ENCODE measurements at places on chromosomes 2 and 18.
A peak's percentile ranks its signal among the peaks of the same experiment; 100 is the strongest.

- DNase-seq: no peak
These were observed 132.4 kb upstream of the GPC1 start for GRCh38 chr2:240302933-240303595.

DNA sequence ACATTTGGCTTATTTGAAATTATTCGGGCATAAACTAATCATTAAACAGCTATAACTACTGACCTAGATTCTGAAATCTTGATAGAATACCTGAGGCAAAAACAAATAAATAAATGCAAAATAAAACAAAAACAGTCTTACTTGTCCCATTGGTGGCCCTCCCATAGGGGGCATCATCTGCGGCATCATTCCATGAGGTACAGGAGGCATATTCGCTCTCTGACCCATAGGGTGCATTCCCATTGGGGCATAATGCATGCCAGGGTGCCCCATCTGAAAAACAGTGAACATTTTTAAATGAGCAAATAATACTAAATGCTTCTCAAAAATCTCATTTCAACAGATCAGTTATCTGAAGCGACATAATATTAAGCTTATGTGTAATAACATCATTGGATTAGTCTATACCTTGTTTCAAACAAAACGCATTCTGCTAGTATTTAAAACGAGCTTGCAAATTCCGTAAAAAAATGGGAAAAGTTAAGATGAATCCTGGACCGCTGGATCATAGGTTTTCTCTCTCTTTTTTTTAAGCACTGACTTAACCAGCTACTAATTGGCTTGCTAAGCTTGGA, 1.3 kb downstream of the PRPF40A start:
- no peak for DNase-seq

DNA sequence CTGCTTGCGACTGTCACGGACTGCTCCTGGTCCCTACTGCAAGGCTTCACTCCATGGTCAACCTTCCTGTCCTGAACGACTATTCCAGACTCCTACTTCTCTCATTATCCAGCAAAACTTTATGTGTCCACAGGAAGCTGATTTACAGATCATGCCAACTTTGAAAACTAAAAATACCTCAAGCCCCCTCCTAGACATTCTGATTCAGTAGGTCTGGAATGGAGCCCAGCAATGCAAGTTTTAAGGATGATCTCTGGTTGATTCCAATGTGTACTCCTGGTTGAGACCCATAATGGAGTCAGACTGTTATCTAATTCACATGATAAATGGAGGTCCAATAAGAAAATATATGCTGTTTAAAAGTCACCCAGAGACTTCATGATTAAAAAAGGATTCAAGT, 13.1 kb upstream of the LRATD1 start:
- no peak for DNase-seq

- peak; percentile 47 for DNase-seq
These were observed 62.0 kb downstream of the CACNB4 start for GRCh38 chr2:152036611-152037469.

DNA sequence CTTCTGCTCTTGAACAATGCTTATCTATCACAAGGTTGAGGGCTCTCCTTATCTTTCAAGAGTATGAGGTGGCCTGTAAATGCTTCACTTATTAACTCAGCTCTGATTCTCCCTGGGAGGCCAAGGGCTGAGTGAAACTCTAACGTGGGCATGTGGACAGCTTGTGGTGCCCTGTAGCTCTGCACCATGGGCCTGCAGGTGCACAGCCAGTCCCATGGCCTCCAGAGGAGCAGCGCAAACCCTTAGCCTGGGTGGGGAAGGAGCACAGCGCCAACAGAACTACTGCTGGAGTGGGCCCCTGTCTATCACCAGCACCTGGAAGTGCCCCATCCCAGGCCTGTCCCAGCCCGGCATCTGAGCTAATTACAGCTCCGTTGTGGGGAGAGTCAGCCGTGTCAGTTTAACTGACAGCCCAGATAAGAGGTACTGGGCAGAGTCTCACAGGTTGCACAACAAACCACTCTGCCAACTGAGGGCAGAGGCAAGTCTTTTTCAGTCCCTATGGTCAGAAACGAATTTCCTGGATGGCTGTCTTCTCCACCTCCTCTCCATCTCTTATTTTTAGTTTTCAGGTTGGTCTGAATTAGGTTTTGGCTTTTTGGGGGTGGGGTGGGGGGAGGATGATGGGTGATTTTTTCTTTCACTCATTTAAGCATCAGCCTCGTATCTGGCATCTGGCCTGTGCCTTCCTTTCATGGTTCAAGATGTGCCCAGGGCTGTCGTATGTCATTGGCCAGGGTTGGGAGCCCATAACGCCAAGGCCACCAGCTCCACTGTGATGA, 219.5 kb downstream of the BCL2 start:
- no peak for DNase-seq

DNA sequence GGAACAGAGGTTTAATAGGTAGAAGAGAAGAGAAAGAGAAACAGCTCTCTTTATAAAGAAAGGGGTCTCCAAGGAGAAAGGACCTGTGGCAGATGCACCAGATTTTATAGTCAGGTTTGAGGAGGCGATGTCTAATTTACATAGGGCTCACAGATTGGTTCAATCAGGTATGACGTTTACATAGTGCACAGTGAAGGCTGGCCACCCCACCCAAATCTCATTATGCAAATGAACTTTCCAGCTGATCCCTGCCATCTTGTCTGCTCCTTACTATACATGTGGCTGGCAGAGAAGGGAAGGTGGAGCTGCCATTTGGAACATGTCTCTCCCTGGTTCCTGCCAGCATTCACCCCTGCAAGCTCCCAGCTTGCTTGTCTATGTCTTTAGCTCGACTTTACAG, 557.8 kb downstream of the SUCLG1 start:
- no peak for DNase-seq

DNA sequence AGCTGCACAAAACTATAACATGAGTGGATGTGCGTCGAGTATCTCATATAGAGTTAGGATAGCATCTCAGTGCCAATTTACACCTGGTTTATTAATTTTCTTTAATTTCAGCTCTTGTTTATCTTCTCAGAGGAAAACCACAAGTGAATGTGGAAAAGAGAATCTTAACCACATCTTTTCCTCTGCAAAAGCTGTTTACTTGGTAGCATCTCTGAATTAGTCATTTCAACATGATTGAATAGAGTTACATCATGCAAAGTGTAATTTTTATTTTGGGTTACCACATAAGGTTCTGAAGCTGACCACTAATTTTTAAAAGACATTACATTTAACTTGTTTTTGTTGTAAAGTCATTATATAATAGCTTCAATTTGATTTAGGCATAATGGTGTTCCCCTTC, 83.8 kb upstream of the FAM237A start:
- DNase-seq: no peak

DNA sequence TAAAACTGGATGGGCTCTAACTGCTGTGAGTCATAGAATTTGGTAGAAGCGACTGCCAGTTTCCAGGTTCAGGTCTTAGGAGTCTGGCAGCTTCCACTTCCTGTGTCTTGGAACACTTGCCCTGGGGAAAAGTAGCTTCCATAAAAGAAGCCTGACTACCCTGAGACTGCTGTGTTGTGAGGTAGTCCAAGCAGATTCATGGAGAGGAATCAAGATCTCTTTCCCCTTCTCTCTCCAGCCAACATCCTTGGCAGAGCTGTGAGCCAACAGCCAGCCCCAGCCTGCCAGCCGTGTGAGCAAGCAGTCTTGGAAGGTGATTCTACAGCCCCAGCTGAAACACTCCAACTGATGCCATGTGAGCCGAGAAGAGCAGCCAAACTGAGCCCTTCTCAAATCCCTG, 33.7 kb downstream of the SLC20A1 start:
- no peak for DNase-seq

GRCh38 chr2:143786026-143786765, 657.0 kb downstream of the ARHGAP15 start:
- no peak for DNase-seq

- no peak for DNase-seq
These were observed 174.2 kb downstream of the TMEM247 start for GRCh38 chr2:46653539-46653938.

DNA sequence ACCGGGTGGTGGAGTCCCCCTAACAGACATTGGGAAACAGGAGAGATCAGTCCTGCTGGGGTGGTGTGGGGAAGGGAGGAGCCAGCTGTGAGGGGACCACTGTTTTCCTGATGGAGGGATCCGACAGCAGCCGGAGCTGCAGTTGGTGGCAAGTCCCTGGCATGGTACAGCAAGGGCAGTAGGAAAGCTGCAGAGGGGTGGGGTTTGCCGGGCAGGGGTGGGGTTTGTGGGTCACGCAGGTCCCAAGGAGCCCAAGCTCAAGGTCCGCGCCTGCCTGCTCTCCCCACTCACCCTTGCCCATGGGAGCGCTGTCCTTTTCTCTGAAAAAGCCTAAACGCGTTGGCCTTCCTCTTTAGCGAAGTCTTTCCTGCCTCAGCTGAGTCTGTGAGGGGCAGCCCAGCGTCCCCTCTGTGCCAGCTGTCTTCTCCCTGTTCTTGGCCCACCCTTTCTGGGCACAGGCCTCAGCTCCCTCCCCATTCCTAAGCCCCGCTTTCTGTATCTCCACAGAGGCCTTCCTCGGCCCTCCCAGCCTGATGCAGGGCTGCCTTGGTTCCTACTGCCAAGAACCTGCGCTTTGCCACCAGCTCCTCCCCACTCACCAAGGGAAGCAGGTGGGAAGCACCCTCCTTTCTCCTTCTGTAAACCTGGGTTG, 29.3 kb upstream of the INHBB start:
- DNase-seq: no peak

GRCh38 chr18:55477499-55477859, 110.5 kb downstream of the TCF4 start:
- no peak for DNase-seq
